ENCODE measurements at places on chromosomes 13 and 19. TPM values are rescaled to one million over a fixed set of nuclear protein-coding genes. Genes with fewer than 3 reads are reported as not detected.
A peak's percentile ranks its signal among the peaks of the same experiment; 100 is the strongest.

Gene SPATA13
- polyA plus RNA-seq, result 10.5 TPM

Gene SMIM7
- polyA plus RNA-seq, result 86.3 TPM

Gene LATS2
- polyA plus RNA-seq, result 7.7 TPM

Gene SAFB
- polyA plus RNA-seq, result 67.2 TPM

Gene PTH2
- polyA plus RNA-seq, result not detected

Gene VSTM2B
- polyA plus RNA-seq, result not detected

Gene RASAL3
- polyA plus RNA-seq, result 5.9 TPM

Gene PSG7
- not detected for polyA plus RNA-seq

Gene GATAD2A
- polyA plus RNA-seq, result 30.6 TPM

Gene CEACAM6
- polyA plus RNA-seq, result 185 TPM

Gene GPC5
- 0.55 TPM for polyA plus RNA-seq

DNA sequence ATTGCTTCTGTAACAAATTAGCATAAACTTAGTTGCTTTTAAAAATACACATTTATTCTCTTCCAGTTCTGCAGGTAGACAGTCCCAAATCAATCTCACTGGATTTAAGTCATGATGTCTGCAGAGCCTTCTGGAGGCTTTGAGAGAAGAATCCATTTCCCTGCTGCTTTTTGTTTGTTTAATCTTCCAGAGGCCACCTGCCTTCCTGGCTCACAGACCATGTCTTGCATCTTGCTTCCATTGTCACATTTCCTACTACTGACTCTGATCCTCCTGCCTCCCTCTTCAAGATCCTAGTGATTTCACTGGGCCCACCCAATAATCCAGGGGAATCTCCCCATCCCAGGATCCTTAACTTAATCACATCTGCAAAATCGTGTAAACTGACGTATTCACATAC is 473.3 kb downstream of the ITGBL1 start:
- no peak overlapping the region for H3K4me3 ChIP-seq
- H3K36me3 ChIP-seq, result no peaks in the 10 kb centered on the region
- no peak overlapping the region for H3K27ac ChIP-seq
- no peaks in the 10 kb centered on the region for H3K27me3 ChIP-seq
- DNase-seq, result no peak

- peaks cover 6% of the 10 kb centered on the region for H3K4me1 ChIP-seq
- DNase-seq, result no peak
- no peaks in the 10 kb centered on the region for H3K27me3 ChIP-seq
- no peak overlapping the region for H3K4me3 ChIP-seq
- no peak overlapping the region for H3K27ac ChIP-seq
- H3K36me3 ChIP-seq, result peaks cover 22% of the 10 kb centered on the region
Measured at GRCh38 chr13:99342723-99343315, 35.6 kb upstream of the GPR183 start.

DNA sequence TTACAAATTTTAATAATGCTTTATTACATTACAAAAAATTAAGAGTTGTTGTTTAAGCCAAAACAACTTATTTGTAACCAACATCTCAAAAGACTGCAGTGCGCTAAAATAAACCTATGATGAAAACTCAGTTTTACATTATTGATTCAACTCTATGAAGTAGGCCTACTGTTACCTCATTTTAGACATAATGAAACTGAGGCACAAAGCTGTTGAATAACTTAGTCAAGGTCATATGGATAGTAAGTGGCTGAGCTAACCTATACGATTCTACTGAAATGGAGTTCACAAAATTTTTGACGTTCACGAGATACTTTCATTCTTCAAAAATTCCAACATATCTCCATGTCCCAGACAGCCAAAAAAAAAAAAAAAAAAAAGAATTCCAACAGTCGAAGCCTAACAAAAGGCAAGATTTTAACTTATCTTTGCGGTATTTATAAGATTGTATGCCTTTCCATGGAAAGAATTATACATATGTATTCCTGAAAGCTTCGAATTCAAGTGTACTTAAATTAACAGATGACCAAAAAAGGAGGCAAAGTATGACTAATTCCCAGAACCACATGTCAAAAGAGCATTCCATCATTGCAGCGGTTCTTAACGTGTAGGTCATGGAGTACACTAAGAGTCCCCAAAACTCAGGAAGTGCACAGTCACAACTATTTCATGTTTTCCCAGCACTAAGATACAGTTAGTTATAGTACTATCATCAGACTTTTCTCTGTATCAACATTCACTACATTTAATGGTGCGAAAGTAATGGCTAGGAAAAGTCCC is 69.4 kb downstream of the PSPC1 start:
- no peak overlapping the region for H3K4me3 ChIP-seq
- no peaks in the 10 kb centered on the region for H3K4me1 ChIP-seq
- peaks cover 3% of the 10 kb centered on the region for H3K36me3 ChIP-seq
- DNase-seq, result no peak
- no peak overlapping the region for H3K27ac ChIP-seq

DNA sequence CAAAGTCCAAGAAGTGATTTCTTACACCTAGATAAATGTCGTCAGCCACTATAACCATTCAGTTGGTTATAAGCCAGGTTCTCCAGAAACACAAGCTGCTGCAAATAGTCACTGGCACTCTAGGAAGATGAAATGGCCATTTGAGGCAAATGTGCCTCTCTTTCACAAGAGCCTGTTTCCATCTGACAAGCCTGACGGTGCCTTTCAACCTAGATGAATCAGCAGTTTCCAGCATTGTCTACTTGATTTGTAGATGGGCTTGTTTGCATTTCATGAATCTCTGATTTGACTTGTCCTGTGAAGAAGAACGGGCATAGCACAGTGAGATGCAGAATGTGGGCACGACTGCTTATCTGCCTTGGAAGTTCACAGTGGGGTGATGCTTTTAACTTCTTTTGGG is 327.2 kb downstream of the LMO7 start:
- no peaks in the 10 kb centered on the region for H3K36me3 ChIP-seq
- H3K27ac ChIP-seq, result no peak overlapping the region
- no peaks in the 10 kb centered on the region for H3K4me1 ChIP-seq
- H3K4me3 ChIP-seq, result no peak overlapping the region
- no peak for DNase-seq

DNA sequence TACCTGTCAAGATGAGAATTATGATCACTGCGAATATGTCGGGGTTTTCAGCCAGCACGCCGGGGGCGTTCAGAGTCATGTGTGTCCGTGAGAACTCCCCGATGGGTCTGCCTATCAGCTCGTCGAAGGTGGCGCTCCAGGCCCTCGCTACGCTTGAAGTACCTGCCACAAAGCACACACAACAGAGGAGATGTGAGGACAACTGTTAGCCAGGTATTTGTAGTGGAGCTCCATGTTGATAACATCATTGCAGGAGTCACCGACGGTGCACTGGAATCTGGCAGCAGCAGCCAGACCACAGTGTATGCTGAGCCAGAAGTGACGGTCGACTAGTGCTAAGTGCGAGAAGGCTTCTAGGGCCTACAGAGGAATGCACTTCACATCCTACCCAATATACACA is 62.7 kb downstream of the SLC7A1 start:
- peak; percentile 12 for DNase-seq
- no peaks in the 10 kb centered on the region for H3K27me3 ChIP-seq
- peaks cover 3% of the 10 kb centered on the region for H3K4me1 ChIP-seq
- no peak overlapping the region for H3K27ac ChIP-seq

- H3K4me1 ChIP-seq, result no peaks in the 10 kb centered on the region
- no peak overlapping the region for H3K27ac ChIP-seq
- no peaks in the 10 kb centered on the region for H3K27me3 ChIP-seq
- no peak overlapping the region for H3K4me3 ChIP-seq
Measured at GRCh38 chr19:48368936-48369335, 4.8 kb downstream of the SYNGR4 start.

DNA sequence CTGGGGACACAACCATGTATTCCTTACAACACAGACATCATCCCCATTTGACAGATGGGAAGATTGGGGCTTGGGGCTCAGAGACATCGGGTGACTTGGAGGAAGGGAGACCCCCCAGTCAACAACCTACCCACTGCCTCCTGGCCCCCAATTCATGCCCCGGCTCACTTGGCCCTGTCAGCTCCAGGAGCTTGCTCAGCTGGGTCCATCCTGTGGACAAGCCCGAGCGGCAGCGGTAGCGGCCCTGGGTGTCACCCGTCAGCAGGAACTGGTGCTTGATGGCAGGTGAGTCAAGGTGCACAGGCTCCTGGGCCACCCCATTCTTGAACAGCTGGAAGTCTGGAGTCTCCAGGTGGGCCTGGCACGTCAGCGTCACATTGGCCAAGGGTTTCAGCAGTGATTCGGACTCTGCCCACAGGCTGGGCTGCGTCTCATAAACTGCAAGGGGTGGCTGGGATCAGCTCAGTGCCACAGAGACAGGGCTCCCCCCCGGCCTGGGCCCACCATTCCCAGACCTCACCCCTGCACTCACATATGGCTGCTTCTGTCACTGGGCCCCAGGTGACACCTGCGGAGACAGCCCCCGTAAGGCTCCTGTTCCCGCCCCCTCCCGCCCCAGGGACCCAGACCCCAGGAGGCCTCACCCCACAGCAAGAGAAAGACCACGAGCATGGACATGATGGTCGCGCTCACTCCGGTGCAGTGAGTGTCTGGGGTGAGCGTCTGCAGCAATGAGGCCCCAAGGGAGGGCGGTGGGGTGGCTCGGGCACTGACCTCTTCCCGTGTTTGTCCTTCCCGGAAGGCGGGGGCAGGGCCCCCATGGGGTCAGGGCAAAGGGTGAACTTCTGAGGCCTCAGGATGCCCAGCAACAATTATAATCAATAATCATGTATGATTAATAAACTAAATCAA is at the start of gene A1BG:
Gene A1BG (minus strand): TSS at position 733 of the 912 bp plus-strand sequence. CDS start 55 bp downstream, at position 678.
- H3K27ac ChIP-seq, result no peak within 1 kb of the TSS
- H3K27me3 ChIP-seq, result peaks cover 35% of the 10 kb centered on the region
- no peaks in the 10 kb centered on the region for H3K36me3 ChIP-seq
- no peak for DNase-seq

DNA sequence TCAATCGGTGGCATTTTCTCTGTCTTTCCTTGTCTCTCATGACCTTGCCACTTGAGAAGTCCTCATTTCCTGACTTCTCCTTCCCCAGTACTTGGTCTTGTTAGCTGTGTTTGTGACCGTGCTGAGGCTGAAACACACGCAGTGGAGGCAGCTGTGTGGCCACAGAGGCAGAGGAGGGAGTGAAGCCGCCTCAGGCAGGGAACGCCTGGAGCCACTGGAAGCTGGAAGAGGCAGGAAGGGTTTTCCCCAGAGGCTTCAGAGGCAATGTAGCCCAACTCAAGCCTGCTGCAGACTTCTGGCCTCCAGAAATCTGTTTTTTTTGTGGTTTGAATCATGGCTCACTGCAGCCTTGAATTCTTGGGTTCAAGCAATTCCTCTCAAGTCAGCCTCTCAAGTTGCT is 29.2 kb upstream of the ARGLU1 start:
- no peak overlapping the region for H3K4me3 ChIP-seq
- H3K4me1 ChIP-seq, result peaks cover 5% of the 10 kb centered on the region
- no peaks in the 10 kb centered on the region for H3K27me3 ChIP-seq

GRCh38 chr13:46676378-46676725 is 120.6 kb downstream of the ESD start:
- no peaks in the 10 kb centered on the region for H3K36me3 ChIP-seq
- H3K4me3 ChIP-seq, result no peak overlapping the region

- no peak for DNase-seq
- no peaks in the 10 kb centered on the region for H3K4me1 ChIP-seq
- no peaks in the 10 kb centered on the region for H3K27me3 ChIP-seq
Measured at GRCh38 chr13:97986835-97987234, 33.4 kb downstream of the IPO5 start.

GRCh38 chr13:110436276-110436675 is 125.2 kb downstream of the RAB20 start:
- H3K27ac ChIP-seq, result no peak overlapping the region
- H3K27me3 ChIP-seq, result no peaks in the 10 kb centered on the region
- H3K4me3 ChIP-seq, result no peak overlapping the region
- H3K4me1 ChIP-seq, result no peaks in the 10 kb centered on the region
- peaks cover 34% of the 10 kb centered on the region for H3K36me3 ChIP-seq
- DNase-seq, result no peak

DNA sequence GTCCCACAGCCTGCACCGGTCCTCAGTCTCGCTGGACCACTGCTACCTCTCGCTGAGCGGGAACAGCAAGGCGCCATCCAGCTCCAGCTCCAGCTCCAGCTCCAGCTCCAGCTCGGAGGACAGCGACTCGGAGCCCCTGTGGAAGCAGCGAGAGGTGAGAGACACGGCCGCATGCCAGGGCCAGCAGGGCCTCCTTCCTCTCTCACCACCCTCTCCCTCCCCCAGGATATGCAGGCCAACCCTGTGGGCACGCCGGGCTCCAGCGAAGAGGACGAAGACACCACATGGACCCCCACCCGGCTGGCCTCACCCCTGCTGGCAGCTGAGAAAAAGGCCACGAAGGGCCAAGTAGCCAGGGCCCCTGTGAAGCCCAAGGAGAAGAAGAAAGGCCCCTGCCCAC is 7.3 kb downstream of the SIX5 start:
- DNase-seq, result peak; percentile 14
- no peaks in the 10 kb centered on the region for H3K36me3 ChIP-seq
- H3K4me3 ChIP-seq, result no peak overlapping the region
- no peaks in the 10 kb centered on the region for H3K27me3 ChIP-seq
- H3K4me1 ChIP-seq, result peaks cover 7% of the 10 kb centered on the region
- no peak overlapping the region for H3K27ac ChIP-seq

GRCh38 chr13:82772816-82773215 is 1109.5 kb downstream of the SLITRK1 start:
- no peaks in the 10 kb centered on the region for H3K36me3 ChIP-seq
- no peaks in the 10 kb centered on the region for H3K4me1 ChIP-seq
- H3K4me3 ChIP-seq, result no peak overlapping the region

- DNase-seq, result no peak
- H3K27ac ChIP-seq, result no peak overlapping the region
- H3K27me3 ChIP-seq, result no peaks in the 10 kb centered on the region
- no peaks in the 10 kb centered on the region for H3K4me1 ChIP-seq
- no peaks in the 10 kb centered on the region for H3K36me3 ChIP-seq
Measured at GRCh38 chr13:27012482-27013197, 159.0 kb downstream of the USP12 start.

- H3K27ac ChIP-seq, result no peak overlapping the region
- no peaks in the 10 kb centered on the region for H3K36me3 ChIP-seq
- peak; percentile 31 for DNase-seq
Measured at GRCh38 chr19:18339723-18340122, 675 bp upstream of the PGPEP1 start.

DNA sequence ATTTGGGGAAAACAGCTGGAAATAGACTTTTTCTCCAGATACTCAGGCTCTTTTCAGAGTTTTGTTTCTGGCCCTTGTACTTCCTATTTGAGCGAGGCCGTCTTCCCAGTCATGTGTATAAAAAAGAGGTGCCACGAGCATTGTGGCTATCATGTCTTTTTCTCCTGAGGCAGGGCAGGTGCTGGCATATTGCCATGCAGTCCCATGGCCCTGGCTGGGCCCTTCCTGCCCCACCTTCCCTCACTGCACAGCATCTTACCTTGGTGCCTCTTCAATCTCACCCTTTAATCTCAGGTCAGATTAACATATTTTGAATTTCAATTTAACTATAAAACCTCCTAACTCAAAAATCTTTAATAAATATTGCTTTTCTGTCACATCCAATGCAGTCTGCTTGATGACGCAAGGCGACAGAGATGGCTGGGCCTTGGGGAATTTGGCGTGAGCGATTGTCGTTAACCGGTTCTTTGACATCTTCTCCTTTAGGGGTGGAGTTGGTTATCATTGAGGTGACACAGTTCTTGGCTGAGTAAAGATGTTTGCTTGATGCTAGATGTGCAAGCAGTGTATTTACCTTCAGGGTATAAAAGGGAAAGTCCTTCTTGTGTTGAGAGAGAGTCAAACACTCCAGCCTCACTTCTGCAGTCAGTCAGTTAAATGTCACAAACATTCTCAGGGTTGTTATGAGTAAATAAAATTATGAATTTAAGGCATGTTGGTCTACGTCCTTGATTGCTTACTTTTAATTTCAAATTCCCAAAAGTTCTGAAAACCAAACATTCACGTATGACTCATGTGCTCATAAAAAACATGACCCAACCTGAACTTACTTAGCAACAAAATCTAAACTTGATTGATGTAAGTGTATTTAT is 289.9 kb downstream of the MYO16 start:
- H3K27ac ChIP-seq, result no peak overlapping the region
- H3K4me1 ChIP-seq, result peaks cover 7% of the 10 kb centered on the region
- DNase-seq, result peak; percentile 22

All from lung (tissue), 17 donors.